ENCODE measurements at places on chromosomes 6 and 20. TPM values are rescaled to one million over a fixed set of nuclear protein-coding genes. Genes with fewer than 3 reads are reported as not detected.

The BACH2 gene
- polyA plus RNA-seq = 0.36 TPM

DNA sequence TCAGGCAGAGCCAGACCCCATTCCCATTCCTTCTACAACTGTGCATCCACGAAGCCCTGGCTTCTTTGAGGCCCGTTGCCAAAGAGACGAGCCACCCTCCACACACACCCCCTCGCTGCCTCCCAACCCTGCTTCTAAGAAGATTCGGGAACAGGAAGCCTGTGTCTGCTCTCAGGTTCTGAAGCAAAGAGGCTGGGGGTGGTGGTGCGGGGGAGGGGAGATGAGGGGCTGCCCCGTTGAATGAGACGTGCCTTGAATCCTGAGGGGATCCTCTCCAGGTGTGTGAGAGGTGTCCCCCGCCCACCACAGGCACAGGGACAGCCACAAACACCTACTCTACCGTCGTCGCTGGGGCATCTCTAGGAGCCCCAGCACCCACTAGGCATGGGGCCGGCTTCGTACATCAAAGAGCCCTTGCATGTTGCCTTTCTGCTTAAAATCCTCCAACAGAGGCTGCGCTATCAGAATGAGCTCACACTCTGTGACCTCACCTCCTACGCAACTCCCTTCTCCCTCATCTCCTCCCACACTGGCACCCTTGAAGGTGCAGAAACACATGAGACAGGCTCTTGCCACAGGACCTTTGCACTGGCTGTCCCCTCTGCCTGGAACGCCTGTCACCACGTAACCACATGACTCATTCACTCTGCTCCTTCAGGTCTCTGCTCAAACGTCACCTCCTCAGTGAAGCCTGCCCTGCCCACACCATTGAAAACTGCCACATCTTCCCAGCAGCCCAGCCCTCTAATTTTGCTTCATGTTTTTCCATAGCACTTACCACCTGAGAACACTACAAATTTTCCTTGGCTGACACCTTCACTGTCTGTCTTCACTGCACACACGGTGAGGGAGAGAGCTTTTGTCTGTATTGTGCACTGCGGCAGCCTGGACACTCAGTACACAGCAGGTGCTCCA lies 58.5 kb downstream of the PREX1 start:
- DNase-seq = no peak

DNA sequence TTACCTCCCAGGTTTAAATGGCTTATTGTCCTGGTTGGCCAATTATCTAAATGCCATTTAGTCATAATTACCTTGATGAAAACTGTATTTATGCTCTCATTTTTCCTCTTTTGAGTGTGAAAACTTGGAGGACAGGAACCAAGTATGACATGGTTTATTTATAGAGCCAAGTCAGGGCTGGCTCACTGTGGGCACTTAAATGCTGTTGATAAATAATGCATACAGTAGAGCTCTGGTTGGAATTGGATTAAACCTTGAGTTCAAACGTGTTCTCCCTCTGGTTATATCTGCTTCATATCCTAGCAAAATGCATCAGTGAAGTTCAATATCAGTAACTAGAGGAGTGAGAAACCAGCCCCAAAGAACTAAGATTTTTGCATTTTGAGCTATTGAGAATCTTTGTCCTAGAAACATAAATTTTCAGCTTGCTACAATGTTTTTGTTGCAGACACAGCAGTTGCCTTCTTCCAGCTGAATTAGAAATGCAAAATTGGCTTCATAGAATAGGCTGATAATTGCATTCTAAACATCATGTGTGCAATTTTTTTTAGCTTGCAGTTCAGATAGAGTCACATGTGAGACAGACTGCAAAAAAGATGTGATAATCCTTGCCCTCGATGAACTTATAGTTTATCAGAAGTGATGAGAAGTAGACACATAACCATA lies 255.8 kb downstream of the BTBD3 start:
- no peak for DNase-seq

The RIPPLY2 gene
- 0.05 TPM for polyA plus RNA-seq

GRCh38 chr6:9112544-9112943 lies 677.2 kb upstream of the SLC35B3 start:
- DNase-seq = no peak

The PHF20 gene
- 17.1 TPM for polyA plus RNA-seq

GRCh38 chr6:106546691-106547414 lies 82.4 kb downstream of the RTN4IP1 start:
- DNase-seq = no peak

Data from aorta (tissue), 5 donors.